BJ (cell line): ENCODE measurements at places on chromosomes 3 and 15. TPM values are rescaled to one million over a fixed set of nuclear protein-coding genes. Genes with fewer than 3 reads are reported as not detected.

DNA sequence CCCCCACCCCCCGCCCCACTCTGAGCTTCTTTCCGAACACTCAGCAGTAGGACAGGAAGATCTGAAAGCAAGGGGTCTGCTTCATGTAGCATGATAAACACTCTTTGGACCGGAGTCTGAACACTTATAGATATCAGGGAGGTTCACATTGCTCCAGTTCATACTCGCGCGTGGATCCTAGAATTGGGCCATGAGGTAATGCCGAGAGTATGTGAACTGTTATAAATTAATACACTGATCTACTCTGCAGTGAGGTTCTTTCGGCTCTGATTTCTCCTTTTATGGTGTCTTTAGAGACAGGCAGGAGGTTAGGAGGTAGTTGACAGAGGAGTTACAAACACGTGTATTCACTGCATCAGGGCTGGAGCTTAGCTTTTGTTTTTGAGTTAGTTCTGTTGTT is 223.0 kb downstream of the THSD4 start:
- no peak for DNase-seq

Gene SYNM
- polyA plus RNA-seq = 1.8 TPM in 2 replicates

Gene HYAL2
- polyA plus RNA-seq = 40.4 and 63.2 TPM in 2 replicates

DNA sequence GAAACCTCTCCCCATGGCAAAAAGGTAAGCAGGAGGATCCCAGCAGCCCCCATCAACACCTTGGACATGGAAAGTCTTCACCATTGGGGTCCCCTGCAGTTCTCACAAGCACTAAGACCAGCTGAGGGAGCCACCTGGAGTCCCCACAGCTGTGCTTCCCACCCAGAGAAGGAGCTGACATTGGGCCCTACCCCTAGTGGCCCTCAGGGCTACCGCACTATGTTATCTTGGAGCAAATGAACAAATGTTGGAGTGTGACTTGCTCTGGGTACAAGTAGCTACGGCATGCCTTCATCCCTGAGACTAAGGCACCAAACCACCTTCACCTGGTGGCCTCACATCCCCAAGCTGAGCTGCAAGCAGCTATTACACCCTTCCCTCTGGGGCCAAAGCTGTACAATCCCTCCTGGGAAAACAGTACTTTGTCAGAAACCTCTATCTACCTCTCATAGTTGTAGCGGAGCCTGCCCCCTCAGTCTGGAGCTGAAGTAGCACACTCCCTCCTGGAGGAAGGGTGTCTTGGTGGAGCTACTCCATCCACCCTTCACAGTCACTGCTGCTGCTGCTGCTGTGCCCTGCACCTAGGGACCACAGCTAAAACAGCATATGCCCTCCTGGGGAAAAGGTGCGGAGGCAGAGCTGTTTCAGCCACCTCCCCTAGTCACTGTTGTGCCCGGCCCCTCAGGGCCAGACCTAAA is 42.7 kb downstream of the SERP1 start:
- no peak for DNase-seq

Gene C2CD4B
- not detected in 2 replicates for polyA plus RNA-seq

GRCh38 chr3:4503050-4503449 is 9.9 kb downstream of the ITPR1 start:
- no peak for DNase-seq

Gene LYZL4
- polyA plus RNA-seq = not detected in 2 replicates

GRCh38 chr3:142355692-142356091 is 92.1 kb downstream of the XRN1 start:
- no peak for DNase-seq
